ENCODE measurements at places on chromosomes 11 and 22. TPM values are rescaled to one million over a fixed set of nuclear protein-coding genes. Genes with fewer than 3 reads are reported as not detected.

DNA sequence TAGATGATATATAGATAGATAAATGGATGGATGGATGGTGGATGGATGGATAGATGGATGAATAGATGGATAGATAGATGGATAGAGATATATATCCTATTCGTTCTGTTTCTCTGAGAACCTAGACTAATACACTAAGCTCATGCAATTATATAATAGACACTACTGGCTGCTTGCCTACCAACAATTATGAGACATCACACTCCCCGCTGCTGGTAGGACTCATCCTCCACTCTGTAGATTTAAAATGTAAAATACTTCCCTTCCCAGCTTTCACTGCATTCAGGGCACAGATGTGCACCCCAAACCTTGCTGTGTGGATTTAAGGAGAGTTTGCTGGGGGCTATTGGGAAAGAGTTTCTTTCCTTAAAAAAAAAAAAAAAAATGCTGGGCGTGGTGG, 28.3 kb upstream of the RCN1 start:
- peaks cover 9% of the 10 kb centered on the region for H3K27me3 ChIP-seq
- H3K27ac ChIP-seq = no peak overlapping the region
- H3K4me1 ChIP-seq = no peaks in the 10 kb centered on the region
- H3K4me3 ChIP-seq = no peak overlapping the region

DNA sequence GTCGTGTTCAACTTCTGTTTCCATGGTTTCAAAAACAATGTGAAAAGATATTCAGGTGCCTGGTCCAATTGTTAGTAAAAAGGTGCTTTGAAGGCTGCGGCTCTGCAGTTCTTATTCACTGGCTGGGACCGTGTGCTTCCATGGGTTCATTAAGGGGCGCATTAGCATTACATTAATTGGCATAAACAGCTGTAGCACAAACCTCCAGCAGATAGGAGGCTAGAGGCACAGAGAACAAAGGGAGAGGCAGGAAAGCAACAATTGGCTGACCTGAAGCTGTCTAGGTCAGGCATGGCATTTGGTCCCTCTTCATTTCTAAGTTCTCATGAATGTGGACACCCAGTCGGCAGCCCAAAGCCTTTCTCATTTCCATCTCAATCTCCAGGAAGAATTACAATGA, 16.6 kb downstream of the PAK1 start:
- no peaks in the 10 kb centered on the region for H3K4me1 ChIP-seq
- H3K4me3 ChIP-seq = no peak overlapping the region
- peaks cover 1% of the 10 kb centered on the region for H3K36me3 ChIP-seq
- peak overlapping the region; percentile 89 for H3K27ac ChIP-seq
- DNase-seq = no peak

SAA4 gene
- not detected for total RNA-seq

DNA sequence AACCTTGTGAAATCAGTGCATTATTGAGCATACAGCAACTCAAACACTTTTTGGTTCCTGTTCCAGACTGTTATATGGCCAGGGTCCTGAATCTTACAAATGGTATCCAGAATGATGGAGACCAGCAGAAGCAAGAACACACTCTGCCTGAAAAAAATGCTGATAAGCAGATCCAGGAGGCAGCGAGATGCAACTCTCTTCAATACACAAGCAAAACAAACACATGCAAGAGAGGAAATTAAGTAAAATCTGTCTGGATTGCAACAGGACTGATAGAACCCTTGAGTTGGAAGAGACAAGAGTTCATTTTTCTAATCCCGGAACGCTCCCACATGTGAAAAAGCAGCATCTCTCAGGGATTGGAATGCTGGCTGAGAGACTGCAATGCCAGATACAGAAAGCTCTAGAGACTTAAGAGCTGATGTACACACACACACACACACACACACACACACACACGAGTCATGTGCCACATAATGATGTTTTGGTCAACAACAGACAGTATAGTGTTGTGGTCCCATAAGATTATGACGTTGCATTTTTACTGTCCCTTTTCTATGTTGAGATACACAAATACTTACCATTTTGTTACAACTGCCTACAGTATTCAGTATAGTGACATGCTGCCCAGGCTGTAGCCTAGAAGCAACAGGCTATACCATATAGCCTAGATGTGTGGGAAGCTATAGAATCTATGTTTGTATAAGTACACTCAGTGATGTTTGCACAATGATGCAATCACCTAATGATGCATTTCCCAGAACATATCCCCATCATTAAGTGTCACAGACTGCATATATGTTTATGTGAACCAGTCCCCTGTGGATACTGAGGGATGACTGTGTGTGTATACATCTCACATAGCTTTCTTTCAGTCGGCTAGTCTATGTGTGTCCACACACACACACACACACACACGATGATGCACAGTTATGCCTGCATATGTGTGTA, 406.6 kb downstream of the LARGE1 start:
- DNase-seq = no peak
- H3K4me3 ChIP-seq = no peak overlapping the region
- H3K4me1 ChIP-seq = no peaks in the 10 kb centered on the region
- H3K36me3 ChIP-seq = no peaks in the 10 kb centered on the region

GSTT2B gene
- total RNA-seq = 3.7 TPM

DNA sequence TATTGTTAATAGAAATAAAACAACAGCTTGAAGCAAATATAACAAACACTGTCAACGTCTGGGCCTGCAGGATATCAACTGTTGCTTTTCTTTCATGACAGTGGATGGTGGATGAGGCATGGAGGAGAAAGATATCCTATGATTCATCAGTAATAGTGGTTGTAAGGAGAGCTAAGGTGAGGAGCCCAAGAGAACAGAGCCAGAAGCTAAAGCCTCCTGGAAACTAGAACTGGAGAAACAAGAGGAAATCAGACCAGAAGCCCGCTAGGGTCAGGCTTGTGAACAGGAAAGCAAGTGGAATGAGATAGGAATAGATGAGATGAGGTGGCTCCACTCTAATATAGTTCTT, 37.7 kb upstream of the MMP12 start:
- no peaks in the 10 kb centered on the region for H3K27me3 ChIP-seq
- H3K4me1 ChIP-seq = no peaks in the 10 kb centered on the region
- H3K36me3 ChIP-seq = no peaks in the 10 kb centered on the region
- H3K4me3 ChIP-seq = no peak overlapping the region
- H3K27ac ChIP-seq = no peak overlapping the region
- DNase-seq = no peak

- no peaks in the 10 kb centered on the region for H3K27me3 ChIP-seq
- H3K27ac ChIP-seq = no peak within 1 kb of the TSS
- H3K36me3 ChIP-seq = peaks cover 27% of the 10 kb centered on the region
- H3K4me1 ChIP-seq = peaks cover 11% of the 10 kb centered on the region
Measured at GRCh38 chr11:64251016-64251752, at the start of gene PLCB3. Gene PLCB3 (plus strand): TSS chr11:64251530. CDS start chr11:64251650, 120 bp downstream.

LGR4 gene
- total RNA-seq = 123 TPM
